ENCODE measurements at places on chromosomes 16 and 17.

DNA sequence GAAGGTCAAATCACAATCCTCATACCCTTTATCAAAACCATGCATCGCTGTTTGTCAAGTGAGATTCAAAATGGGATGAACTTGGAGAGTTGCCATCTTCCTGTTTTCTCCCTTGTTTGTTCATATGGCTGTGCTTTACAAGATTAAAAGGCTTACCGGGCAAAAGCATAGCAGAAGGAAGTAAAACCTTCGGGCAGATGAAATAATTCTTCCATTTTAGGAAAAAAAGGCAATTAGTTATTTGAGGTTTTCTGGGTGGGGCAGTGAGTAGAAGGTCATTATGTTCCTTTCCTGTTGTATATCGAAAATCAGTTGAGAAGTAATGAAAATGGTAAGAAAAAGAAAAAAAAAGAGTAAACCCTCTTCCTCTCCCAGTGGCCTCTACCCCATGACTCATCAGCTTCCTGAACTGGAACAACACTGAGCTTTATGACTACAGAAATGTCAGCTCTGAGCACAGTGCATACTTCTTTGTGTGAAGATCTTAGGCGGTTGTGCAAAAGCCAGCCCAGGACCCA, 369.2 kb downstream of the CDH13 start:
- peak; percentile 47 for DNase-seq

DNA sequence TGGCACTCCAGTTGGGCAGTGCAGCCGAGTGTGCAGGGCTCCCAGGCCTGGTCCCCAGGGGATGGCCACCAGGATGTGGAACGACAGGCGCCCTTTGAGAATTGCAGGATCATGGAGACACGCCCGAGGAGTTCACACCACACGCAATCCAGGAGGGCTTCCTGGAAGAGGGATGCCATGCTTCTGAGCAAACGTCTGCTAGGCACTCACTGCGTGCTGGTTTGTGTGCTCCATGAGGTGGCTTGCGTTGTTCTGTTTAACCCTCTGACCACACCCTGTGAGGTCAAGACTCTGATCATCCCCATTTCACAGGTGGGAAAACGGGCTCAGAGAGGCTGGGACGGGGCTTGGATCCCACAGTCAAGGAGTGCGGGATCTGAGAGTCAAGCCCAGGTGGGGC, 32.6 kb upstream of the ZFPM1 start:
- DNase-seq, result no peak

GRCh38 chr16:66377324-66377723, 10.8 kb downstream of the CDH5 start:
- no peak for DNase-seq

- no peak for DNase-seq
Measured at GRCh38 chr17:4636474-4637100, 4.9 kb downstream of the ALOX15 start.

GRCh38 chr16:2214719-2214968, at the start of gene PGP:
PGP (minus strand) TSS chr16:2214840; CDS start chr16:2214777, 63 bp downstream.
- no peak for DNase-seq
